ENCODE measurements at places on chromosomes 4 and X.

- no peak for DNase-seq
Observed at GRCh38 chrX:40496728-40497127, 84.0 kb upstream of the ATP6AP2 start.

GRCh38 chr4:135515295-135515694, 1313.7 kb upstream of the PABPC4L start:
- no peak for DNase-seq

DNA sequence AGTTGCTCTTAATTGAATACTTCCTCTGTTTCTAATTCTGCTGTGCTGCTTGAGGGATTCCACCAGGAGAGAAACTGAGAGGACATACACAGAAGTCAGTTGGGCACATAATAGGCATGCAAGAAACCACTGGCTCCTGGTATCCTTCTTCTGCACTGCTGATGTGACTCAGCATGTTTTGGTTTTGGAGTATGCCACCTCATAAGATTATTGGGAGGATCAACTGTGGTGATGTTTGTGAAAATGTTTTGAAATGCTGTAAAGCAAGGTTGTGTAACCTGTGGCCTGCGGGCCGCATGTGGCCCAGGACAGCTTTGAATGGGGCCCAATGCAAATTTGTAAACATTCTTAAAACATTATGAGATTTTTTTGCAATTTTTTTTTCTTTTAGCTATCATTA, 119.6 kb downstream of the GATB start:
- DNase-seq = no peak

GRCh38 chr4:76823495-76823894, 74.4 kb downstream of the SOWAHB start:
- DNase-seq = no peak

GRCh38 chr4:185587427-185588161, 52.3 kb upstream of the PDLIM3 start:
- no peak for DNase-seq

- no peak for DNase-seq
Observed at GRCh38 chrX:8191022-8191421, 20.0 kb upstream of the VCX2 start.

DNA sequence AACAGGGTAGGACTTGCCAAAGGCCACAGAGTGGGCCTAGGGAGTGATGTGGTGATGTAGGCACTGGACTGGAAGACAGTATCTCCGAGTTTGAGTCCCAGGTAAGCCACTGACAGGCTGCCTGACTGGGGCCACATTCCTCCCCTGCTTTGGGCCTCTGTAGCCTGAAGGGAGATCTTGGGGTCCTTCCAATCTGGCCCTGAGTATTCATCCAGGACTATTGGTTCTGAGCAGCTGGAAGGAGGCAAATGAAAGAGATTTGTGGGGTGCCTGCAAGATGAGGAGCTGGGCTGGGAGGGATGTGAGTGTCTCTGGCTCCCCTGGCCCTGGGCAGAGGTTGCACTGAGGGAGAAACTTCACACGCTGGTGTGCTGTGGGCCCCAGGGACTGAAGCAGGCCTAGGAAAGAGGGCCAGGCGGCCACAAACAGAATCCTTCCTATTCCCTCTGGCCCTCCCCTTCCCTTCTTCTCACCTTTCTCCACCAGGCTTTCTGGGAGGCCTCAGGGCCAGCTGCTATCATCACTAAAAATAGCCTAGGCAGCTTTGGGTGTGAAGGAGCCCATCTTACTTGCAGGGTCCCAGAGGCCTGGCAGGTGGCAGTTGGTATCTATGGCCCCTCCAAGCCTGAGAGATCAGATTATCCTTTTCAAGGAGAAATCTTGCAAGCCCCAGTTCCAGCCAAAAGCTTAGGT, 70.1 kb downstream of the PJA1 start:
- no peak for DNase-seq

DNA sequence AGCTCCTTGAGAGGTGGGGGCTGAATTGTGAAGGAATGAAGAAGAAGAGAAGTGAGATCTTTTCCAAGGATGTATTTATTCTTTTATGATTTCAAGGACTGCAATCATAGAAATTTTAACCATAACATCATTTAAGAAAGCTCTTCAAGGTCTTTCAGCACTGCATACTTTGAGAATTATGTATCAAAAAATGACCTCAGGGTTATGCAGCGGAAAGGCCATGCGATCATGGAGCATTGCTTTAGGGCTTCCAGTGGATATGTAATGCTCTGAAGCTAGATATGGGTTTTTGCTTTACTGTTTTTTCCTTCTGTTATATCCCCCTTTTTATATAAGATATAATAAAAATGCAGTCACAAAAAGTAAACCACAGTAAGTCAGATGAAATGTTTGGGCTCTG, 38.7 kb downstream of the SGMS2 start:
- DNase-seq = no peak

- DNase-seq = no peak
Observed at GRCh38 chr4:2785613-2786012, 7.3 kb upstream of the SH3BP2 start.

DNA sequence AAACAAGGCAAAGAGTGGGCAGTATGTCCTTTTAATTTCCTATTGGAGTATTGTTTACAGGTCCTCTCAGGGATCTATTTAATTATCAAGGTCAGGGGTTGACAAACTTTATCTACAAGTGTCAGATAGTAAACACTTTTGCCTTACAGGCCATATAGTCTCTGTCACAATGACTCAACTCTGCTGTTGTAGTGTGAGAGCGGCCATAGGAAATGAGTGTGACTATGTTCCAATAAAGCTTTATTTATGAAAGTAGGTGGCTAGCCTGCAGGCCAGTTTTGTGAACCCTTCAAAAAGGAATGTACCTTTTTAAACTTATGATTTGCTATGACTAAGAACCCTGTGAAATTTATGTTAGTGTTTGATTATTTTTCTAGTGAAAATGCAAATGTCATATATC, 156.1 kb downstream of the GPAT3 start:
- no peak for DNase-seq

DNA sequence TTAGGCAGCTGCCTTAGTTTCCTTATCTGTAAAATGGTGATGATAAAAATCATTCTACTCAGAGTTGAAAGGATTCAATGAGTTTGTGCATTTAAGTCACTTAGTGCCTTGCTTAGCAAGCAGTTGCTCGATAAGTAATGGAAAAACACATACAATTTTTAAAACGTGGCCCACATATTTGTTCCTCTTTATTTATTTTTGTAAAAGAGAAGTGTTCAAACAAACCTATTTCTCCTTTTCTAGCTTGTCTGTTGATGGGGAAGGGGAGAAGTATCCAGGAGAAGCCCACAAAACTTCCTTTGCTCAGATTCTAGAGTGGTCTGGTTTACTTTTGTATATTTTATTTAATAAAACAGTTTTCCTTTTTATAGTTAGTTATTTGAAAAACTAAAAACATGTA, 3.3 kb upstream of the HPGDS start:
- DNase-seq = no peak

DNA sequence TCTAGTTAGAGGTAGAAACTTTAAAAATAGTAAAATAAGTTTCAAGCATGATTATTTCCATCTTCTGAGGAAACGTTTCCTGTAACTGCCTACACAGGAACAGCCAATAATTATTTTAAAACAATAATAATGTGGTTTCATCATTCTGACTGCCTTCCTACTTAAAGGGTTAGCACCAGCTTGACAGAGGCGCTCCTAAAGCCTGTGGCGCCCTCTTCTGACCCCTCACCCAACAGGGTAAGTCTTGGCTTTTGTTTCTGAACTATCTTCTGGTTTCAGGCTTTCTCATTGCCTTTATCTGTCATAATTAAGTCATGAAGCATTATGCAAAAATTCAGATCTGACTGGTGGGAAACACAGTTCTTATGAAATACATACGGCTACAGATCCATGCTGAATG, 96.7 kb downstream of the ITM2A start:
- DNase-seq = no peak

GRCh38 chrX:120791013-120791643, 84.5 kb downstream of the CT47B1 start:
- DNase-seq = no peak

- DNase-seq = no peak
Observed at GRCh38 chr4:102301167-102301566, 44.1 kb downstream of the SLC39A8 start.

- DNase-seq = no peak
Observed at GRCh38 chr4:152455311-152455710, 80.6 kb downstream of the FBXW7 start.

- DNase-seq = no peak
Observed at GRCh38 chr4:118916691-118917289, 28.1 kb downstream of the SYNPO2 start.
